ENCODE measurements at places on chromosomes 12 and 14.

DNA sequence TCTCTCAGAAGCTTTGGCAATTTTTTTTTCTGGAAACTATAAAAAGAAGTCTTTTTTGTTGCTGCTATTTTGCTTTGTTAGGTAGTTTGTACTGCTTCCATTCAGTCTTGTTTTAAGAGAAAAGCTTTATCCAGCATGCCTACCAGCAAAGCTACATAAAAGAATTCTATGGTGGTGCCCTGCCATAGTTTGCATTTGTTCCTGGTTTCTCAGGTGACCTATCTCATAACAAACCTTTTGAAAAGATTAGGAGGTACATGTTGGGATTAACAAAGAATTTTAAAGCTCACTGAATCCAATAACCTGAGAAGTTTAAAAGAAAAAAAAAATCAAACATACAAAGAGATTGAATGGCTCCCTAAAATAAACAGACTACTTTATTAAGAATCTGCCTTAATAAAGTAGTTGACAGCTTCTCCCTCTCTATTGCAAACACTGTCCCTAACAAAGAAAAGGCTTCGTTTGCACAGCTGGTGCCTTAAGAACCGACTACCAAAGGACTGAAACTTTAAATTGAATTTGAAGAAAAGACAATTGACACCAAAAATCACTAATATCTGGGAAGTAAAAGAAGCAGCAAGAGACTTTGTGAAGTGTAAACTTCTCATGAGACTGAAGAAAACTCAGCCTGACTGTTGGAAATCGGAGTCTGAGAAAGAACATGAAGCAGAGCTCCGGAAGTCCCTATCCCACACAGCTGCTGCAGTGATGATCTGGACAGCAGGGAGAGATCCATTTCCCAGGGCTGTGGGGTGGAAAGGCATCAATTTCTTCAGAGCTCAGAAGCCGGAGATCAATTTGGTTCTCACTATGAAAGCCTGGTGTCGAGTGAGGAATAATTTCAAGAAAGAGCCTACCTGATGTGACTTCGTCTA, 102.7 kb upstream of the PLEKHA5 start:
- H3K36me3 ChIP-seq = no peaks in the 10 kb centered on the region
- no peak overlapping the region for H3K4me3 ChIP-seq
- no peak overlapping the region for H3K27ac ChIP-seq
- H3K27me3 ChIP-seq = no peaks in the 10 kb centered on the region
- no peaks in the 10 kb centered on the region for H3K4me1 ChIP-seq

DNA sequence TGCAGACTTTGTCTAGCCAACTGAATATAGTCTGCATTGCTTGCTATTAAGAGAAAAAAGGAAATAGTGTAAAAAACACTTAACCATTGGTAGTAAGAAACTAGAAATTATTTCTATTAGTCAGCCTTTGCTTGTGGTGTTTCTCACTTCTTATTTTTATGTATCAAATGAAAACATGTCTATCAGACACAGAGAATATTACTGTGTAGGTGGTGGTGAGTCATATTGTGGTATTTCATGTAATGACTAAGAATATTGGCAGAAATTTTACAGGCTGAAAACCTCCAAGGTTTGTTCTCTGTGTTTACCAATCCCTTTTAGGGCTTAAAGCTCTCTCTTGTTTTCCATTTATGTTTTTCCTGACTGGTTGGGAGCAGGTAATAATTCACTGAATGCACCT, 87.2 kb downstream of the DAAM1 start:
- no peak overlapping the region for H3K27ac ChIP-seq
- H3K27me3 ChIP-seq = no peaks in the 10 kb centered on the region
- H3K4me1 ChIP-seq = peaks cover 15% of the 10 kb centered on the region
- peak; percentile 87 for ATAC-seq

GRCh38 chr12:46354802-46355199, 17.8 kb downstream of the SLC38A2 start:
- no peak overlapping the region for H3K4me3 ChIP-seq
- no peaks in the 10 kb centered on the region for H3K4me1 ChIP-seq
- no peak for ATAC-seq

- H3K4me1 ChIP-seq = peaks cover 43% of the 10 kb centered on the region
- no peaks in the 10 kb centered on the region for H3K36me3 ChIP-seq
- peak; percentile 95 for ATAC-seq
- H3K27me3 ChIP-seq = no peaks in the 10 kb centered on the region
These were observed 391.2 kb downstream of the RAD51B start for GRCh38 chr14:68210729-68211299.

DNA sequence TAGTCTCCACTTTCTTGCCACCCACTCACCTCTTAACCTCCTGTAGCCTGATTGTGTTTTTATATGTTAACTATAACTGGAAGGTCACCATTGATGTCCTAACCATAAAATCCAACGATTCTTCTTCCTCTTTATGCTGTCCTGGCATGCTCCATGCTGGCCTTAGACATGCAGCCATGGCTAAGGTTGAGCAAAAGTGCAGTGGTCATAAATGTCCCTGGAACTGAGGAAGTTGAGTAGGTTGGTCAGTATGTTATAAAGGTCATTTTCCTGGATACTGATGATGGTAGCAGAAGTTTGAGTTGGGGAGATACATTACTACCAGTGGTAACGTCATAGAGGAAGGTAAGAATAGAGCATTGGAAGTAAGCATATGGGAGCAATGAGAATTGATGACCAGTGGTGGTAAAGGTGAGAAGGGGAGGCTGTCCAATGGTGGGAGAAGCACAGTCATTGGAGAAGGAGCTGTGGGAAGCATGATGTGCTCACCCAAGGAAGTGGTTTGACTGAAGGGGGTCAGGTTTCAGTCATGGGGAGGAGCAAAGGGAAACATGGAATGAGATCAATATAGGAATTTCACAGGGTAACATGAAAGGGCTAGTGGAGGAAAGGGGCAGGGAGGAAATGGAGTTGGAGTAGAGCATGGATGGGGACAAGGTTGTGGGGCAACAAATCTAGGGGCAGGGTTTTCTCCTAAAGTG, 240.8 kb downstream of the DACT1 start:
- no peaks in the 10 kb centered on the region for H3K27me3 ChIP-seq
- no peak for ATAC-seq
- no peaks in the 10 kb centered on the region for H3K36me3 ChIP-seq
- H3K4me1 ChIP-seq = no peaks in the 10 kb centered on the region

DNA sequence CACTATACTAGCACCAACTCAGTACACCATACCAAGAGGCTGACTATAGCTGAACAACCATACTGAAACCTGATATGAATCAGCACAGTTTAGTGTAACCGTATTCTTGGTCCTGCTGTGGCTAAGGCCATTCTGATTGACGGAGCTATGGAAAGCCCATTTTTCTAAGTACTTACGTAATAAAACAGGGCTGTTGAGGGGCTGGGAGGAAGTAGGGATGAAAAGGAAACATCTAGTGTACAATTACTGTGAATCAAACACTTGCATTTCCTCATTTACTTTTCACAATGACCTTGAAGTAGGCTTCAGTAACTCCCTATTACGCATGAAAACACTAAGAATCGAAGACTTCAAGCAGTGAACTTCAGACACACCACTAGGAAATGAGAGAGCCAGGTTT, 198.2 kb downstream of the BTG1 start:
- H3K27me3 ChIP-seq = no peaks in the 10 kb centered on the region
- H3K4me3 ChIP-seq = no peak overlapping the region
- H3K36me3 ChIP-seq = no peaks in the 10 kb centered on the region
- H3K4me1 ChIP-seq = no peaks in the 10 kb centered on the region
- no peak overlapping the region for H3K27ac ChIP-seq
- ATAC-seq = peak; percentile 100

DNA sequence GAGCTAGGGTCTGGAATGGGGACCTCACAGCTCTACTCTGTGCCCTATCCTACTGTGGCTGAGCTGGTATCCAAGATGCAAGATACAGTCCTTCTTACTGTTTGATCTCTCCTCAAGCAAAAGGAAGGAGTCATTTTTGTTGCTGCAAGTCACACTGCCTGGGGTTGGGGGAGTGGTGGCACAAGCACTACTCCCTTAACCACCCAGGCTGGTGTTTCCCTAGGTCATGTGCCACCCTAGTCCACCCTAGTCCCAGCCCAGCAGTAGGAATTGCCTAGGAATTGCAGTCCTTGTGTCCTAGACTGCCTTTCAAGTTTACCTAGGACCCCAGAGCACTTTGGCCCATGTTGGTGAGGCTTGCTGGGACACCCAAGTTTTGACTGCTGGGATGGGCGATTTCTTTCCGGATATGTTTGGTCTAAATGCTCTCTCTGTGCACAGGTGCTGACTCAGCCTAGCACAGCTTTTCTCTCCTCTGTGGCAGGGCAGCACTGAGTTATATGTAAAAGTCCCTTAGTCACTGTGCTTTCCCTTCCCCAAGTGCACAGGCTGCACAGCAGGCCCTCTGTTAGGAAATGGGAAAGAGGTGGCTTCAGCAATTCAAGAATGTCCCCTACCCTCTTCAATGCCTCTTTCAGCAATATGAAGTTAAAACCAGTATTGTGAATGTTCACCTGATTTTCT, 54.9 kb downstream of the SLC6A15 start:
- ATAC-seq = no peak
- H3K4me3 ChIP-seq = no peak overlapping the region
- H3K27me3 ChIP-seq = peaks cover 5% of the 10 kb centered on the region
- no peaks in the 10 kb centered on the region for H3K36me3 ChIP-seq

- H3K36me3 ChIP-seq = no peaks in the 10 kb centered on the region
- ATAC-seq = peak; percentile 43
- H3K4me3 ChIP-seq = no peak overlapping the region
- no peaks in the 10 kb centered on the region for H3K27me3 ChIP-seq
- H3K27ac ChIP-seq = peak overlapping the region; percentile 28
- no peaks in the 10 kb centered on the region for H3K4me1 ChIP-seq
These were observed 52.1 kb downstream of the PSMA6 start for GRCh38 chr14:35344107-35344807.

Measured in activated T-helper 17 cell treated with anti-CD3 and anti-CD28 coated beads, Interleukin-2, amount 50 U/mL, for 72 hours (primary cell).